ENCODE measurements at places on chromosomes 5 and 9.

DNA sequence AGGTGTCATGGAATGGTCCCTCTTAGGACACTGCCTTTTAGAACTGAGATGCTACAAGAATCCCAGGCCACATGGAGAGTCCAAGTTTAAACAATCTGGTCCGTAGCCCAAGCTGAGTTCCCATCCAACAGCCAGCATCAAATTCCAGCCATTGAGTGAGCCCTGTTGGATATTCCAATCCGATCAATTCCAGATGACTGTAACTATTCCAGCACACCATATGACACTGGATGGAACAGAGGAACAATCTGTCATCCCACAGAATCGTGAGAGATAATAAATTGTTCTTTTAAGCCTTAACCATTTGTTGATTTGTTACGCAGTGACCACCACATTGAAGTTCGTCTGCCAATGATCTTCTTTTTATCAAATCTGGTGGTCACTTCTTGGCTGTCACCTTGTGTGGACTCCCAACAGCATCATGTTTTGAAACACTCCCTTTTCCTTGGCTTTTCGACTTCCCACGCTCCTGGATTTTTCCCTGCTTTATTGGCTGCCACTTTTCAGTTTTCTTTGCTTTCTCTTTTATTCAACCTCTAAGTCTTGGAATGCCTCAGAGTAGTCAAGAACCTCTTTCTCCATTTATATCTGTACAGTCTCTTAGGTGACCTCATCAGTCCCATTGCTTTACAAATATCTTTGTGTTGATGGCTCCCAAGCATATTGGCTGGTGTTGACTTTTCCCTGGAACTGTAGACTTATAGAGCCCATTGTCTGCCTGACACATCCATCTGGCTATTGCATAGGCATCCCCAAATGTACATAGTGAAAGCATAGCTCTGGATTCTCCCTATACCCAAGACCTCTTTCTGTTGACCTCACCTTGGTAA, 46.1 kb downstream of the TNFSF15 start:
- no peak for DNase-seq

DNA sequence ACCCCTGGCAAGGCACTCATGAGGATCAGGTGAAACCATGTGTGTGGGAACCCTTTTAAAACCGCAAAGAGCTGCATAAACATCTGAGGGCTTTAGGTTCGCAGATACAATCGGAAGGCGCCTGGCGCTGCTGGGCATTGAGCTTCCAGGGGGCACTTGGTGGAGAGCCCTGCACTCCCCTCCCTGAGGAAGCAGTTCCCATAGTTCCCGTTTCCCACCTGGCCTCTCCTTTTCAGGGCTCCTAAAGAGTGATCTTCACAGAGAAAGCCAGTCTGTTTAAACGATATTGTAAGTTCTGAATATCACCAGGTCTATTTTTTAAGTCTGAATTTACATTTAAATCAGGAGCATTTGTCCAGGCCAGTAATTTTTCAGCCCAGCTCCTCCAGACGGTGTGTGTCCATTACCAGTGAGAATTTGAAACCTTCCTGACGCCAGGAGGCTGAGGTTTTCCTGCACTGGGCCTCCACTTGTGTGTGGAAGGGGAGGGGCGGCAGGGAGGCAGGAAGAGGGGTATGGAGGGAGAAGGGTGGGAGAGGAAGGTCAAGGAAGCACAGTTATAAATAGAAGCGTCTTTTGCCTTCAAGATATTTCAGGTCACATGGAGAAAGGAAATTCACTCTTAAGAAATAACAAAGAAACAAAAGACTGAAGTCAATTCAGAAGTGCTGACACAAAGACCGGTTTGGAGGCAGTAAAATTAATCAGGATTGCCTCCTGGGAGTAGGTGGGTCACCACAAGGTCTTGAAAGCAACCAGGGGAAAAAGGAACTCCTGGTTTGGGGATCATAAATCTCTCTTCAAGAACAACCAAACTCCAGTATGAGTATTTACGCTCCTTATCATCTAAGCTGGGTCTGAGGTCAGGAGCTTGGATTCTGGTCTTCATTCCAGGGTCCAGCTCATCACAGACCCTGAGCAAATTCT, 14.3 kb upstream of the MGAT1 start:
- no peak for DNase-seq

DNA sequence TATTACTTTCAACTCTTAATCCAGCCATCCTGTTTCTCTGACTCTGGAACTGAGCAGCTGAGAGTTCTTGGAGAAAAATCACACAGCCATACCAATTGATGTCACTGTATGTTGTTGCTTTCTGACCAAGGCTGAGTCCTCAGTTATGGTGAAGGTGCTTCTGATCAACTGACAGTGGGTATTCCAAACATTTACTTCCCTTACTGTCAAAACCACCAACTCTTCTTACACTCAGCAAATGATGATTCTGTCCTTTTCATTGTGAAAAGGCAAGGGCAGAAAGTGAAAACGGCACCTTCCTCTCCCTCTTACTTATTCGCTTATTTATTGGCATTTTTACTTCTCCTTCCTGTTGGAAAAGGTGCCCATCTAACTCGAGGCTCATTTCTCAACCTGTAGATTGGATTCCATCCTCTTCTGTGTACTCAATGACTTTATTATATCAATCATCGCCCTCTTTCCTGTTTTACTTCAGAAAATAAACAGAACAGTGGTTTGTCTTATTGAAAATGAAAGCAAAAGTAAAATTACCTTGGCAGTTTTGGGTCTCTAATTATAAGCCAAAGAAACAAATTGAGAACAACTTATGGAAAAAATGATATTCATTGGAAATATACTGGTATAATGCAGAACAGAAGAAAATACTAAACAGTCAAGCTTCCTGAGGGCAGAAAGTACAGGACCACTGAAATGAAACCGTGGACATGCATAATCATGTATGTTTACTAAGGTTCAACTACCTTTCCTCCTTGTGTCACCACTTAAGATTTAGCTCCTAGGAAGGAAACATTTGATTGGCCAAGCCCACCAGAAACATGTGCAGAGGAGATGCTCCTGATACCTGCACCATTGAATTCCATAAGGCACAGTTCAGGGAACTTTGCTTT, 104.5 kb upstream of the CHD1 start:
- DNase-seq: no peak

DNA sequence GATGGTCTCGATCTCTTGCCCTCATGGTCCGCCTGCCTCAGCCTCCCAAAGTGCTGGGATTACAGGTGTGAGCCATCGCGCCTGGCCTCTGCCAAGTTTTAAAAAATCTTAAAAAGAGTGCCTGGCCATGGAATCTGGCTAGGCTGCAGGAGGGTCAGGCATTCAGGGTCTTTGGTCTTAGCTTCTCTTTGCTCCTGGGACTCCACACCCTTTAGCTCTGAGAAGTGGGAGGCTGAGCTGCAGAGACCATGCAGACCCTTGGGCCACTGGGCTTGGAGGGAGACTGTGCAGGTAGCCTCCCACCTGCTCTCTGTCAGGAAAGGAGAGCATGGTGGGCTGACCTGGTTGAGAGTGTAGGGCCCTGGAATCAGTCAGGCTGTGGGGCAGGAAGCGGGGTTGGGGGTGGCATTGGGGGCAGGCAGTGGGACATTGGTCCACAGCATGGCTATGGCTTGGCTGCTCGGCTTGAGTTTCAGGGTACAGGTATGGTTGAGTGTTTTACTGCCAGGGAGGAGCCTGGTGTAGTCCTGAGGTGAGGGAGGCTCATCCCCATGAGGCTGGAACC, 20.8 kb downstream of the PHF2 start:
- no peak for DNase-seq

GRCh38 chr5:74409166-74409706, 231.3 kb downstream of the ENC1 start:
- no peak for DNase-seq

- no peak for DNase-seq
Measured at GRCh38 chr9:88537761-88538091, 2.7 kb downstream of the NXNL2 start.

GRCh38 chr9:124458441-124458840, 8.2 kb downstream of the ADGRD2 start:
- DNase-seq: no peak

GRCh38 chr5:14830210-14831005, 41.2 kb downstream of the ANKH start:
- no peak for DNase-seq

- no peak for DNase-seq
Measured at GRCh38 chr5:159096924-159097783, 2.6 kb downstream of the EBF1 start.

DNA sequence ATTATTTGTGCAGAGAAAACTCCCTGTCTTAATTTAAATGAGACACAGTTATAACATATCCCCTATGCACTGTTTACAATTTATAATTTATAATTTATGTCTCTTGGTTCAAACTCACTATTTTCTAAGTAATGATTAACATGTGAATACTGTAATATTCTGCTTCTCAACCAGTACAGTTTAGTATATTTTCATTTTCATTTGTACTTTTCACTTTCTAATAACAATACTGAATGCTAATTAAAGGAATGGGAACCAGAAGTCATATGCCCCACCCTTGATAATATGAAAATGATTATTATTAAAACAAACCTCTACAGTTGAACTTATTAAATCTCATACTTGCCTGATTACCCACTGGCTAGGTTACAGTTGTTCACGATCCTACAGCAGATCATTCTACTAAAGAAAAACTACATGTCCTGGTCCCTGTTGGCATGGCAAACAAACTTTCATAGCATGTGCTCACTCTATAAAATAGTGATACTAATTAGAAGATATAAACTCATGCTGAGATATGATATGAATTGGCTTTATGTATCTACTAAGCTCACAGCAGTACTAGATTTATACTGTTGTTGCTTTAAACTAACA, 66.4 kb downstream of the POU5F2 start:
- DNase-seq: no peak

DNA sequence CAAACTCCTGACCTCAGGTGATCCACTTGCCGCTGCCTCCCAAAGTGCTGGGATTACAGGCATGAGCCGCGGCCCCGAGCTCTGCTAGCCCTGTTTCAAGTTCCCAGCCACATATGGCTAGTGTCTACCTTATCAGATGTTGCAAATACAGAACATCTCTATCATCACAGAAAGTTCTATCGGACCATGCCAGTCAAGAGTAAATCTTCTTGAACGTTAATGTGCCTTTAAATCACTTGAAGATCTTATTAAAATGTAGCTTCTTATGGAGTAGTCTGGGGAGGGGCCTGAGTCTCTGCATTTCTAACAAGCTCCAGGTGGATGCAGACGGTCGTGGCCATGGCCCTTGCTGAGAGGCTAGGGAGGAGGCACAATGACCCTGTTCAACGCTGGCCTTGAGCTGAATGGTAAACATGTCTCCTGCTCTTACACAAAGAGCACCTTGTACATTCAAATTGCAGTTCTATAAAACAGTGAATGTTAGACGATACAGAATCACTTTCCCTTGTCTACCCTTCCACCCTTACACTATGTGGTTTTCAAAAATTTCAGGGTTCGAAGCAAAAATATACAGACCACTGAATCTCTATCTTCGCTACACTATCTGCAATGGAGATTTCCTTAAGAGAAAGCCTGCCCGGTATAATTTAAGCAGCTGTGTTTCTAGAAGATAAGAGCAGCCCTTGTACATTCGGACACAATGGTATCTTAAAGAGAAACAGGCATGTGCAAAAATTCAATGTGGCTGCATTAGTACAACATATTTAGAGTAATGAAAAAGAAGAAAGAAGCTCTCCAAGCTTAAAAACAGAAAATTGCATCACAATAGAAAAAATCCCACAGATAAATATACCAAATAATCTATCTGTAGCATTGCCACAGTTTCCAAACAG, 114.1 kb downstream of the FRMD3 start:
- no peak for DNase-seq

GRCh38 chr9:8907868-8908267, 1108.3 kb upstream of the DMAC1 start:
- no peak for DNase-seq

DNA sequence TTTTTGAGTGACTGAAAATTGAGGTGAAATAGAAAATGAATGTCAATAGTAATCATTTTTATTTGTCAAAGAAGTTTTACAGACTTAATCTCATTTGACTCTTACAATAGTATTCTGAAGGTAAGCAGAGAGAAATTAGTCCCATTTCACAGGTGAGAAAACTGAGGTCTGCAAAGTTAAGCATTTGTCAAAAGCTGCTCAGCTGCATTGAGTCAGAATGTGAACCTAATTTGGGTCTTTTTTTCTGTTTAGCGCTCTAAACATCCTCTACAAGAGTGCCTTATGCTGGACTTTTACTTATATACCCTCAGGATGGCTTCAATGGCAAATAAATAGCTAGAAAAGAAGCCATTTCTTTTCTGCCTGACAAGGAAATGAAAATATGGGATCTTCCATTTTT, 135.7 kb downstream of the RASGRF2 start:
- DNase-seq: no peak

- DNase-seq: no peak
Measured at GRCh38 chr5:122129306-122129705, at the start of gene ZNF474. Gene ZNF474 (plus strand): TSS chr5:122129546. CDS start chr5:122151991, 22,445 bp downstream.

DNA sequence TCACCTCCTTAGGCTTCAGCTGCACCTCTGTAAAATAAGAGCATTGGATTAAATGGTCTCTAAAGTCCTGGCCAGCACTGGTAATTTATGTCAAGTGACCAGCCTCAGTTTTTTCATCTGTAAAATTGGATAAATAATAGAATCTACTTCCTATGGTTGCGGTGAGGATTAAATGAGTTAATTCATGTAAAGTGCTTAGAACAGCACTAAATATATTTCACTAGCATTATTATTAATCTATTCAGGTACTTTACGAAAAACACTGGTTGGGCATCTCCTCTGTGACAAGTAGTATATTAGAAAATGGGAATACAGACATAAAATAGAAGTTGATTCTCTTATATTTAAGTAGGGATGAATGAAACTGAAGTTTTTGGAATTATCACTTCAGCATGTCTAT, 13.8 kb upstream of the TMEM245 start:
- no peak for DNase-seq

DNA sequence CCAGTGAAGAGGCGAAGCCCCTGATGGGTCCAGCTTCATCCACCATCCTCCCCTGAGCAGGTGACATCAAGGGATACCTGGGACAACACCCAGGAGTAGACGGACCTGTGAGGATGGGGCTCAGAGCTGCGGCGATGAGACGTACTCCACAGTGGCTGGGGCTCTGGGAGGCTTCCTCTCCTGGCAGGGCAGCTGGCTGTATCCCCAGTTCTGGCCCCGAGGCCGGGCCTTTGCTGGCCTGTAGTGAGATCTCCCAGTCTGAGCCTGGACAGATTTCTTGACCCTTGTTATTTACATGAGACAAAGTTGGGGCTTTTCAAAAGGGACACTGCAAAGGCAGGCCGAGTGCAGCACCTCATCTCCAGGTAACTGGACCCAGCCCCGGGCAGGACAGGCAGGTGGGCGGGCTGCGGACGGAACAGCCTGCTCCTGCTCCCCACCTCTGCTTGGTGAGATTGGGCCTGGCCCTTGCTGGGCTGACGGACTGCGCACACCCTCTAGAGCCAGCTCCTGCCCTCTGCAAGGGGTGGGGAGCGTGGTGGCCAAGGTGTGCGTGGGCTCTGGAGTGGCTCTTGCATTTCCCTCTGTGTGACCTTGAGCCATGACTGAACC, 23.1 kb downstream of the IER5L start:
- DNase-seq: no peak

GRCh38 chr9:92740009-92740408, 24.6 kb downstream of the BICD2 start:
- no peak for DNase-seq

DNA sequence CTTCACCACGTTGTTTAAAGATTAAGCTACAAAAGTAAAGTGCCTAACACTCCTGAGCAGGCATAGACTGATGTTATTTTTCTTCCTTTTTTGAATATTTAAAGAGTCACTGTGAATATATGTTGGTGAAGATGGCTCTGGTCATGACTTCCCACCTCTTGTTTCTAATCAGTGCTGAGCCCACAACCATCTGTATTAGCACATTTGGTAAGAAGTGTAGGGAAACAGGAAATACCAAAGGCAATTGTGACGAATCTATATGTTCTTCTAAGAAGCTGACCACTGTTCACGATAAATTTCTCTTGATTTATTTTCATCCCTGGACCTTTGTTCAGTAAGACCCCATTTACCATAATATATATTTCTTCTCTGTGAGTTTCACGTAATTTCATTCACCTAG, 108.3 kb upstream of the PCA3 start:
- no peak for DNase-seq
